H7 (cell line): ENCODE measurements at places on chromosomes 1 and 21.

GRCh38 chr1:39525366-39526165 is 34.1 kb downstream of the BMP8A start:
- no peak for DNase-seq

DNA sequence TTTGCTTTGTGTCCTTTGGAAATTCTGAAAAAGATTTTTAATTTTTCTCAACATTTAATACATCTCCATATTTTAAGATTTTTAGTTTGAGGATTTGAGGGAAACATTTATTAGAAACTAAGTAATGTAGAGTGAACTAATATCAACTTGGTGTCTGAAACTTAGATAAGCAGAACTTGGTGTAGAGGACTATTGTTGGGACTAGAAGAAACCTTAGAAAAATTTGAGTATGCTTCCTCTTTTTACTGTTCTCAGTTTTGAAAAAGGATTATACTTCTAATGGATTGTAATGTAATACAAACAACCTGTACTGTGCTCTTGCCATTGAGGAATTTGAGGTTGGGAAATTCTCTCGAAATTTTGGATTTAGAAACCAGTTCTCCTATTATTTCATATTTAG is 2.4 kb downstream of the FNBP1L start:
- DNase-seq, result no peak

- peak; percentile 81 for DNase-seq
Observed at GRCh38 chr1:24724345-24725208, 20.7 kb upstream of the CLIC4 start.

GRCh38 chr1:95832370-95832769 is 598.4 kb downstream of the RWDD3 start:
- no peak for DNase-seq

DNA sequence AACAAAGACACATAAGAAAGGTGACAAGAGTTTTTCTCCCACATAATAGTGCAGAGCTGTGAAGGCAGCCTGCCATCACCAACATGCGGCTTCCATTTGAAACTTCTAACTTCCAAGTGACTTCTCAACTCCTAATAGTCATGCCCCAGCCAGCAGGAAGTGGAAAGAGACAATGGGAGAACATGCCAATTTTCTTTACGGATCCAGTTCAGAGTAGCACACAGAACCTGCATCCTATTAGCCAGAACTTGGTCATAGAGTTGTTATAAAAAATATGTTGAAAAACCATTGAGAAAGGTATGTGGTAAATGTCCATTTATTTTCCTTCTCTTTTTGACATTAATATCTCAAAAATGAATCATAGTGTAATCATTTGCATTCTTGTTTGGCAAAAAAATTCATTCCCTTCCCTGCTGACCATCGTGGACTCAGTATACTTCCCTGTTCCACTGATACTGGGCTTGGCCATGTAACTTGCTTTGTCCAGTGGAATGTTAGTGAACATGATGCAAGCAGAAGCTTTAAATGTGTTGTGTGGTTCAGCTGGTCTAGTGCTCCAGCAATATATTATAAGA is 197.4 kb downstream of the SEC16B start:
- DNase-seq, result no peak

GRCh38 chr1:205700865-205701401 is 20.6 kb upstream of the SLC45A3 start:
- peak; percentile 62 for DNase-seq

DNA sequence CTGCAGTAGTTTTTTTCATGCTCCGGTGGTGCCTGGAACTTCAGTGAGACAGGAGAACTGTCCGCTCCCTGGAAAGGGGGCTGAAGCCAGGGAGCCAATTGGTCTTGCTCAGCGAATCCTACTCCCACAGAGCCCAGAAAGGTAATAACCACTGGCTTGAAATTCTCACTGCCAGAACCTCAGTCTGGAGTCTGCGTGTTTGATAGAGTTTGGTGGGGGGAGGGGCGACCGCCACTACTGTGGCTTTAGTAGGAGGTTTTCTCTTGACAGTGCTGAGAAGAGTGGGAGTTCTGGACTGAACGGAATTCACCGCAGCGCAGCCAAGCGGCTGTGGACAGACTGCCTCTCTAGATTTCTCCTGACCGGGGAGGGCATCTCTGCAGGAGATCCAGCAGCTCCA is 8.0 kb upstream of the OR2M3 start:
- DNase-seq, result no peak

GRCh38 chr1:207306603-207307002 is 14.9 kb upstream of the CD55 start:
- peak; percentile 33 for DNase-seq

DNA sequence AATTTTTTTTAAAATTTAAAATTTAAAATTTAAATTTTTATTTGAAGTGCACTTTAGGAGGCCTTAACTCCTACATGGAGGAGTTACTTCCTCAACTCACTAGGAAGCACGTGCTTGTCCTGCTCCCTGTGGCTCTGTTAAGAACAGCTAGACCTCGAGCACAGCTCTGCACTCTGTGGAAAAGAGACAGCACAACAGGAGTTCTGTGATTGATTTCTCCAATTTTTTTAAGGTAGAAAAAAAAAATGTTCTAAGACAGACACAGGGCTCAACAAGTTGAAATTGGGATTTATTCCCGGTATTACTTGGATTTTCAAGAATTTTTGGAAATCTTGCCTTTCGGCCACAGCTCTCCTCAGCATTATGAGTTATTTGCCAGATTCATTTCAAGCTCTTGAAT is 356.6 kb upstream of the LYPLAL1 start:
- no peak for DNase-seq

DNA sequence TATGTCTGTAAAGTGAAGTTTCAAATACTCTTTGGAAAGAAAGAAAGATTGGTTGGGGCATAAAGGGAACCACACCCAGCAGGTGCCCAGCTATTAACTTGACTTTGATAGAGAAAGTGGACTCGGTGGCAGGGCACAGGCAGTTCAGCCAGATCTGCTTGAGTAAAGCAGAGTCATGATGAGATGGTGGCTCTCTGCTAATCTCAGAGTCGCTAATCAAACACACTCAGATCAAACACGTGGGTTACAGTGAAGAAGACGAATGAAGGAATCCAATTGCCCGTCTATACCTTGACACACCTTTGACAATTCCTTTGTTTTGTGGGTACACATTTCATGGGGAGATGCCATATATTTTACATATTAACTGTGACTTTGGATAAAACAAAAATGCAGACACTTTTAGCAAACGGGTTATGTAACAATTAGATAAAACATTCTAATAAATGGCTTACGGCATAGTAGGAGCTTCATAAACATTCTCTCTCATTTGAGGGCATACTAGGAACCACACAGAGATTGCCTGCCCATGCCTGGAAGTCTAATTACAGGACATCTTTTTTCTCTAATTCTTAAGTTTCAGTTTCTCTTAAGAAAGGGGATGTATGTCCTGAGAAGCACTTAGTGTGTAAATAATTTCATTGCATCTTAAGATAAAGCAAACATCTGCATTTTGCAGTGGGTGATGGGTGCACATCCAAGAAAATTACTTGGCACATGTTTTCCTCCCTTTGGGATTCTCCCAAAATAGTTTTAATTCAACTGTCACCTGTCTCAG is 7.2 kb downstream of the CBR1 start:
- no peak for DNase-seq

DNA sequence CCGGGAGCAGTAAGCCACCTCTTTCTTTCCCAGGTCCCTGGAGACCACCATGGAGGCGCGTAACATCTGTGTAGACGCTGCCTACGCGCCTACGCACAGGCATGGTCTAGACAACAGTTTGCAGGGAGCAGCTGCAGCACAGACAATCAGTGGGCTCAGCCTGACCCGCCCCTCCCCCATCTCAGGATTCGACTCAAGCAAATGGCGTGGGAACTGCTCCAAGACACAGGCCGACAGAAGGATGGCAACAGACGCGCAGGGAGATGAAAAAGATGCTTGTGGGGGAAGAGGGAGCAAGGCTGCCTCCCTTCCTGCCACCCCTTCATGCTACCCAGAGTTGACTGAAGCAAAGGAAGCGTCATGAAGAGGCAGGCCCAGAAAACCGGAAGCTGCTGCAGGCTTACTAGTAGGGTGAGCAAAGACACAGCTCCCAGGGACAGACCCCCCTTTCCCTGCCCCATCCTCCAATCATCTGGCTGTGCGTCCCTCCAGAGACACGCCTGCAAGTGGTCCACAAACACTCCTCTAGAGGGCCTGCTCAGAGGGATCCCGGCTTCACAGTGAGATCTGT is 19.5 kb downstream of the STK40 start:
- DNase-seq, result peak; percentile 70

DNA sequence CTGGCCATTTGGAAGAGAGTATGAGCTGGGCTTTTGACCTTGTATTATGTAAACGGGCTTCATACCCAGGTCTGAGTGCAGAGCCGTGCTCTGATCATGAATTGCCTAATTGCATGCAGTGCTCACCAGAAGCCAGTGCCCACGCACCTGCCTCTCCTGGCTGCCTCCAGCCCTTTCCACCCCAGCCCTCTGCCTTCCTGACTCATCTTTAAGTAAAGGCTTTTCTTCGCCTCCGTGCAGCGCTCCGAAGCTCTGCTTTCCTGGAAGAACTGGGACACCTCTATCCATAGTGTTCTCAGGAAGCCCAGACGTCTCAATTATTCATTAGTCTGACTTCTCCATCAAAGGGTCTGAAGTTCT is 413.7 kb downstream of the PTPRU start:
- DNase-seq, result peak; percentile 3

GRCh38 chr1:77636864-77637263 is 45.6 kb downstream of the ZZZ3 start:
- DNase-seq, result peak; percentile 4

DNA sequence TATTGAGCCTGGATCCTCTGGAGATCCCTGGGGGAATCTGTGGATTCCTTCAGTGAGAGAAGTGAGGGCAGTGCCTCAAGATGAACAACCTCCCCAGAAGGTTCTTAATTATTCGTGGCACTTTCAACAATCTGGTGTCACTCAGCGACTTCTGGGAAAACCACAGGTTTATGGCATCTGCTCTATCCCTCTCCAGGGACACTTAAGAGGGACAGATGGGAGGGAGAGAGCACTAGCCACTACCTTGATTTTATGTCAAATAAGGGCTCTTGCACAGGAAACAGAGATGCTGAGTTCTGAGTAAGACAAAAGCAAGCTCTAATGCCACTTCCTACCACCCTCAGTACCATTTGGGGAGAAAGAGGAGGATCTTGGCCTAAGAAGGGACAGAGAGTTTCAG is 21.2 kb upstream of the CHI3L1 start:
- no peak for DNase-seq

DNA sequence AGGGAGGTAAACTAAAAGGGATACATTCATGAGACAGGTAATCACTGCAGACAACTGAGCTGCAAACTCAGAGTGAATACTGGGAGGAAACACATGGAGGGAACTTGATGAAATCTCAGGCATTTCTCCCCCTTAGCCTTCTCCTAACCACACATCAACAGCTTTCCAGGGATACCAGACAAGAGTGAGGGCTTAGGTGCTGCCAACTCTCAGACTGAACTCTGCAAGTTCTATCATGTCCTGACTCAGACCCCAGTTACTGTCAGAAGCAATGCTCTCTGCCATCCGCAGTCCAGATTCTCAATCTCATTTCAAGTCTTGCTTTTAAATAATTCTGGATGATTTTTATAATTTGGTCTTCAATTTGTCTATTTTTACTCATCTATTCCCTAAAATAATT is 267.3 kb downstream of the LTN1 start:
- no peak for DNase-seq

DNA sequence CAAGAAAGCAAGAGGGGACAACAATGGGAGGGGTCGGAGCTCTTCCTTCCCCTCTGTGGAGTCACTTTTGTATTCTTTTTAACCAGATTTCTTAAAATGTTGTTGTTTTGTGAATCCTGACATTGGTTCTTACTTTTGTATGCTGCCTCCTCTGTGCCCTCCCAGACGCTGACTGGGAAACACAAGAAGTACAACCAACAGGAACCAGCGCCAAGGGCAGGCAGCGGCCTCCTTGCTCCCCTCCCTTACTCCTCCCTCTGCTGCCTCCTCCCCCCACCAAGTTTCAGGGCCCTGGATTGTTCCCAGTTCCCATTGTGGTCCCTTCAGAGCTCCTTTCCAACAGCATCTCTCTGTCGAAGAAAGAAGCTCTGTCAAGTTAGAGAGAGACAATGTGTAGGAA is 111.1 kb downstream of the BRINP2 start:
- peak; percentile 29 for DNase-seq

DNA sequence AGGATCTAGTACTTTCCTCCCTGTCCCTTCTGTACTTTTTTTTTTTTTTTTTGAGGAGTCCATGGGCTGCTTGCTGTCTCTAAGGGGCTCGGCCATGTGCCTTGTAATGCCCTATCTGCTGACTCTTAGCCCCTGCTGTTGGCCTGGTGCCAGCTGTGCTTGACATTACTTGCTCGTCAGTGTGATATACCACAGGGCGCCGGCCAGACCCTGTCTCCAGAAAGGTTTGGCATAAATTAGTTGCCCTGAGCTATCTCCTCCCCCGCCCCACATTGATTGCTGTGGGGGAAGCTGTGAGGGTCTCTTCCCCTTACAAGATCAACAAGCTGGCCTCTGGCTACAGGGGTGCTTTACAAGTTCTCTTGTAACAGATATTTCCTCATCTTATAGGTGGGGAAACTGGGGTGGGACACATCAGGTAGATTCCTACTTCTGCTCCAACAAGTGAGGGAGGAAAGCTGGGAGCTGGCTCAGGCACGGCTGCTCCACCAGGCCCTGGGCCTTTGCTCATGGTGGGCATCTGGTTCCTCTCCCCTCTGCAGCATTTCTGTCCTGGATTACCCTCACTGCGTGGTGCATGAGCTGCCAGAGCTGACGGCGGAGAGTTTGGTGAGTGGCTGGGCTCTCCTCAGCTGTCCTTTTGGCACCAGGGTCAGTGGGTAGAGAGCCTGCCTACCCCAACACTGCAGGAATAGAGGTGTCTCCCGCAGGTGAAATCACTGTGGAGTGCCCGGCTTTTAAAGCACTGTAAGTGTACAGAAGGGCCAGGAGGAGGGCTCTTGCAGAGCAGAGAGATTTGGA is 15.6 kb downstream of the STRIP1 start:
- no peak for DNase-seq

GRCh38 chr1:182624577-182624976 is 20.4 kb upstream of the RGS16 start:
- DNase-seq, result no peak

DNA sequence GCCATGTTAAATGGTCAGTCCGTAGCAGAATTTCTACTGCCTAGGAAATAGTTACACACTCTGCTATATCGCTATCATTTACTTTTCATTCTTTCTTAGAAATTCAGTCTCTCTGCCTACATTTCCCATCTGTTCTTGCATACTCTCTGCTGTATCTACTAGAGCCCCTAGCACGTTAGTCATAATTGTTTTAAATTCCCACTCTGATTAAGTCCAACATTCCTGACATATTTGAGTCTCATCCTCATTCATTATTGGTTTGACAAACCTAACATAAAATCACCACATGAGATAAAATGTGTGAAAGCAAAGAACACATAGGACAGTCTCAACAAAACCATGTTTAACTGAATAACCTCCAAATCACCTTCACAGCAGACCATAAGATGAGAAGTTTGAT is 513.6 kb downstream of the PLPP3 start:
- no peak for DNase-seq

GRCh38 chr1:159800177-159800930 is 1.8 kb upstream of the FCRL6 start:
- no peak for DNase-seq

- DNase-seq, result peak; percentile 52
Observed at GRCh38 chr1:47582891-47583608, 145.2 kb downstream of the FOXD2 start.
